Dorsolateral prefrontal cortex (tissue), 122 donors: ENCODE measurements at places on chromosomes 7 and 10. TPM values are rescaled to one million over a fixed set of nuclear protein-coding genes. Genes with fewer than 3 reads are reported as not detected.

TFPI2 gene
- total RNA-seq = 0.47 TPM

ELFN1 gene
- total RNA-seq = 5.2 TPM

TLX1 gene
- total RNA-seq = not detected

PAX2 gene
- total RNA-seq = not detected

GRCh38 chr10:27822301-27822700, 76.7 kb upstream of the MKX start:
- no peak for DNase-seq

DNA sequence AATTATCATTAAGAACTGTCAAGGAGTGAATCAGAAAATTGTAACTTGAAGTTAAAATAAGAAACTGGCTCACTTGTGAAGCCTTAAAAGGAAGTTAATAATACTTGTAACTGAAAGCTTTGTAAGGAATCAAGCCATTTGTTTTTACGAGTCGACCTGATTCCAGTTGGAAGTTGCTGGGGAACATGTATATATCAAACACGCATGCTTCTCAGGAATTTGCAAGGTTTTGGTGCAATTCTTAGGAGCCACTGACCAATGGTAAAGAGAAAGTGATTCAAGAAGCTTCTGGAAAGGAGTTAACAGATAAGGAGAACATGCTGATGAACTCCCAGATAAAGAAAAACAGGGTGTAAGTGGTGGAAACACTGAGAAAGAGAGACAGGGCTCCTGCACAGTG, 56.4 kb downstream of the ETV1 start:
- DNase-seq = no peak
